ENCODE measurements at places on chromosomes 7 and 10. TPM values are rescaled to one million over a fixed set of nuclear protein-coding genes. Genes with fewer than 3 reads are reported as not detected.
A peak's percentile ranks its signal among the peaks of the same experiment; 100 is the strongest.

DNA sequence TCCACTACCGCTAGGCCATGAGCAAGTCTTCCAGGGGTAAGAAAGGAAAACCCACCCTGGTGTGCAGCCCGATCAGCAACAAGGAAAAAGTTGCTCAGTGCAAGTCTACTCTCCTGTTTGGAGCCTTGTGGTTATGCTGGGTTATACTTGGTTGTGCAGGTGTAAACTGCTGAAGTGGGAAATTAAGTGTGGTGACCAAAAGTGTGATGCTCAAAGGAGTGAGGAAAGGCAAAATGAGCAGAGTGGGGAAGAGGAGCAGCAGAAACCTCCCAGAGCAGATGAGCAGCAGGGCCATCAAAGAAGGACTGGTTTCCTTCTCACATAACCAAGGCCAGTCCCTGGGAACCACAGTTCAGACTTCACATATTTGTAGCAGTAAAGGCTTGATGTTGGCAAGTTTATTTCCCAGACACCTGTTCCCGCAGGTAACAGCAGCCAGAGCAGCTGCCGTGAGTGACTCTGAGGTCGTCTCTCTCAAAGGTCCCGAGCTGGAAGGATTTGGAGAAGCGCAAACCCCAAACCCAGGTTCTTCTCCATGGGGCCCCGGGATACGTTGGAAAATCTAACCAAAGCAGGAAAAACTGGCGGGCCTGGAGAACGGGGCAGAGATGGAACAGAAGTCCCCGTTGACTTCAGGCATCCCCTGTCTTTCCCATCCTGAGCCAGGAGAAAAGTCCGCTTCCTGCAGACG is 607 bp upstream of the SMO start:
- H3K36me3 ChIP-seq: no peaks in the 10 kb centered on the region
- DNase-seq: no peak
- H3K4me3 ChIP-seq: peak overlapping the region; percentile 98

DNA sequence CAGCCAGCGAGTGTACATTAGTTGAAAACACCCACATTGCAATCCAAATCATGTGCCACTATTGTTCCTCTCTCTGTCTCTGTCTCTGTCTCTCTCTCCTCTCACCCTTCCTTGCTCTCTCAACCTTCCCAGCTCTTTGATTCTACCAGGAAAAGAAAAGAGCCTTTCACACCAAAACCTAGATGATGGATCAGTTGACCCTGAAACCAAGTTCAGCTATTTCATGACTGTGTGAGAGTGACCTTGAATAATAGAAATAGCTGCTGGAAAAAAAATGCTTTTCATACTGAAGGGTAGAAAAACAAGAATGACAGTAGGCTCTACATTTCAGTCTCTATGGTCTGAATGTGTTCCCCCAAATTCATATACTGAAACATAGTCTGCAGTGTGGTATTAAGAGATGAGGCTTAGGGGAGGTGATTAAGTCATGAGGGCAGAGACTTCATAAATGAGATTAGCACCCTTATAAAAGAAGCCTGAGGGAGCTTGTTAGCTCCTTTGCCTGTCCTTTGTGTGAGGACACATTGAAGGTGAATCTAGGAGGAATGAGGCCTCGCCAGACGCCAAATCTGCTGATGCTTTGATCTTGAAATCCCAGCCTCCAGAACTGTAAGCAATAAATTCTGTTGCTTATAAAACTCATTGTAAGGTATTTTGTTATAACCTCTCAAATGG is 65.2 kb downstream of the LYZL1 start:
- no peaks in the 10 kb centered on the region for H3K4me1 ChIP-seq
- no peaks in the 10 kb centered on the region for H3K27me3 ChIP-seq

DNA sequence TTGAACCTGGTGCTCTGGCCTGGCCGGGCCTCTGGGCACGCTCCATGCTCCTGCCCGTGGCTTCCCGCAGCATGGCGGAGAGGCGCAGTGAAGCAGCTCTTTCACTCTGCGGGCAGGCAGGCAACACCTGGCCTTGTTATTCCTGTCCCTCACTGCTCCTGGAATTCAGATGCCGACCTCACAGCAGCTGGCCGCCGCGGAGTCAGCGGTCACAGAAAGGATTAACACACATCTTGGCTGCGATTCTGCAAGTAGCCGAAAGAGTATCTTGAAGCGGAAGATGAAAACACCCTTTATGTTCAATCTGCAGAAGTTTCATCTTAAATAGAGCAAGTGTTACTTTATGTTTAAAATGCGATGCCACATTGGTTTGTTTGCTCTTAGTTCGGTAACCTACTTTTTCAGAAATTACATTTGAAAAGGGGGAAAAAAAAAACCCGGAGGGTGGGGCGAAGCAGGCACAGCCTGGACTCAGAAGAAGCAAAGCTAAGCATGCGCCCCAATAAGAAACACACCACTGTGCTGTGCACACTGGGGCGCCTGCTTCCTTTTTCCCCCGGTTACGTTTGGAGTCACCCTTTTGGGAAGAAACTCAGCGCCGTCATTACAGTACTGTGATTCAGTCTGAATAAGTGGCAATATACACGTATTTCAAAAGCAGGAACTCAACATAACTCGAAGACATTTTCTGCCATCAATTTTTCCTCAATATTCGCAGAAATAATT is 42.3 kb downstream of the BRI3 start:
- peak; percentile 80 for DNase-seq
- H3K27ac ChIP-seq: peak overlapping the region; percentile 88
- peaks cover 16% of the 10 kb centered on the region for H3K4me1 ChIP-seq
- H3K27me3 ChIP-seq: no peaks in the 10 kb centered on the region
- H3K4me3 ChIP-seq: peak overlapping the region; percentile 40
- H3K36me3 ChIP-seq: no peaks in the 10 kb centered on the region

The NEUROG3 gene
- total RNA-seq: not detected

GRCh38 chr10:78458983-78459638 is 425.4 kb downstream of the RPS24 start:
- H3K4me3 ChIP-seq: no peak overlapping the region
- no peaks in the 10 kb centered on the region for H3K27me3 ChIP-seq
- no peaks in the 10 kb centered on the region for H3K36me3 ChIP-seq
- no peaks in the 10 kb centered on the region for H3K4me1 ChIP-seq
- no peak for DNase-seq

The TBX20 gene
- 0.69 TPM for total RNA-seq

- H3K27me3 ChIP-seq: no peaks in the 10 kb centered on the region
- H3K4me3 ChIP-seq: no peak overlapping the region
- H3K27ac ChIP-seq: peak overlapping the region; percentile 22
- H3K36me3 ChIP-seq: no peaks in the 10 kb centered on the region
- H3K4me1 ChIP-seq: peaks cover 48% of the 10 kb centered on the region
- no peak for DNase-seq
Observed at GRCh38 chr10:112728997-112729396, 221.1 kb upstream of the TCF7L2 start.

GRCh38 chr10:35025916-35026315 is 64.2 kb downstream of the CUL2 start:
- H3K4me3 ChIP-seq: no peak overlapping the region
- no peak for DNase-seq
- no peak overlapping the region for H3K27ac ChIP-seq
- H3K4me1 ChIP-seq: no peaks in the 10 kb centered on the region
- H3K27me3 ChIP-seq: no peaks in the 10 kb centered on the region

DNA sequence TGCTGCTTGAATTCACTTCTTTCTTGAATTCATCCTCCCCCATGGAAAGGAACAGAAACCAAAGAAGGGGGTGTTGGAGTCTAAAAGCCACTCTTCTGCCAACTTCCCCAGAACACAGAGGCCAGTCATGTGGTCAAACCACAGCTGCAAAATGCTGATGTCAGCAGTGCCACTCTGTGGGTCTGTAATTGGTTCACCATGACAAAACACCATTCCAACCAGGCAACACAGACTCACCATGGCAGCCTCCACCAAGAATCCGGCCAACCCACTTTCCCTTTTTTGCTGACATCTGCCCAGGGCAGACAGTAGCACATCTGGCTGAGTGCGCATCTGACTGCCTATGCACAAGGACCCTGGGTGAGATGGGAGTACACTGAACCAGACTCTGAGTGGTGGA is 16.8 kb downstream of the OSBPL3 start:
- DNase-seq: no peak
- peaks cover 22% of the 10 kb centered on the region for H3K4me1 ChIP-seq
- H3K4me3 ChIP-seq: no peak overlapping the region
- H3K27me3 ChIP-seq: no peaks in the 10 kb centered on the region
- H3K36me3 ChIP-seq: no peaks in the 10 kb centered on the region
- no peak overlapping the region for H3K27ac ChIP-seq

The MMP21 gene
- not detected for total RNA-seq

The NACAD gene
- 11.2 TPM for total RNA-seq

DNA sequence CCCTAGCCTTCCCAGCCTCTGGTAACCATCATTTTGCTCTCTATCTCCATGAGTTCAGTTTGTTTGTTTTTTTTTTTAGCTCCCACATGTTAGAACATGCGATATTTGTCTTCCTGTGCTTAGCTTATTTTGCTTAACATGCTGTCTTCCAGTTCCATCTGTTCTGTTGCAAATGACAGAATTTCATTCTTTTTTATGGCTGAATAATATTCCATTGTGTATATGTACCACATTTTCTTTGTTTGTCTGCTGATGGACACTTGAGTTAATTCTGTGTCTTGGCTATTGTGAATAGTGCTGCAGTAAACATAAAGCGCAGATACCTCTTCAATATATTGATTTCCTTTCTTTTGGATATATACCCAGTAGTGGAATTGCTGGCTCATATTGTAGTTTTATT is 21.0 kb downstream of the DLD start:
- DNase-seq: no peak
- peaks cover 9% of the 10 kb centered on the region for H3K36me3 ChIP-seq
- H3K4me1 ChIP-seq: no peaks in the 10 kb centered on the region
- no peaks in the 10 kb centered on the region for H3K27me3 ChIP-seq
- no peak overlapping the region for H3K4me3 ChIP-seq

The TSPAN15 gene
- total RNA-seq: 12.5 TPM

DNA sequence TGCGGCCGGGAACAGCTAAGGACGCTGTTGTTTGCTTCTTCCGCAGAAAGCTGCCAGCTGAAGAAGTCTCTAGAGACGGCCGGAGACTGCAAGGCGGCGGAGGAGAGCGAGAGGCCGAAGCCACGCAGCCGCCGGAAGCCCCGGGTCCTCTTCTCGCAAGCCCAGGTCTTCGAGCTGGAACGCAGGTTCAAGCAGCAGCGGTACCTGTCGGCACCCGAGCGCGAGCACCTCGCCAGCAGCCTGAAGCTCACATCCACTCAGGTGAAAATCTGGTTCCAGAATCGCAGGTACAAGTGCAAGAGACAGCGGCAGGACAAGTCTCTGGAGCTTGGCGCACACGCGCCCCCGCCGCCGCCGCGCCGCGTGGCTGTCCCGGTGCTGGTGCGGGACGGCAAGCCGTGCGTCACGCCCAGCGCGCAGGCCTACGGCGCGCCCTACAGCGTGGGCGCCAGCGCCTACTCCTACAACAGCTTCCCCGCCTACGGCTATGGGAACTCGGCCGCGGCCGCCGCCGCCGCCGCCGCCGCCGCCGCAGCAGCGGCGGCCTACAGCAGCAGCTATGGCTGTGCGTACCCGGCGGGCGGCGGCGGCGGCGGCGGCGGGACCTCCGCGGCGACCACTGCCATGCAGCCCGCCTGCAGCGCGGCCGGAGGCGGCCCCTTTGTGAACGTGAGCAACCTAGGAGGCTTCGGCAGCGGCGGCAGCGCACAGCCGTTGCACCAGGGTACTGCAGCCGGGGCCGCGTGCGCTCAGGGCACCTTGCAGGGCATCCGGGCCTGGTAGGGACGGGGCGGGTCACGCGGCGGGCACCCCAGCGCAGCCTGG is 2.4 kb downstream of the NKX2-3 start:
- H3K36me3 ChIP-seq: no peaks in the 10 kb centered on the region
- no peak overlapping the region for H3K27ac ChIP-seq
- peak overlapping the region; percentile 49 for H3K4me3 ChIP-seq
- DNase-seq: peak; percentile 60
- H3K27me3 ChIP-seq: peaks cover 100% of the 10 kb centered on the region
- H3K4me1 ChIP-seq: peaks cover 46% of the 10 kb centered on the region

- H3K36me3 ChIP-seq: no peaks in the 10 kb centered on the region
- no peaks in the 10 kb centered on the region for H3K27me3 ChIP-seq
- no peak for DNase-seq
- no peak overlapping the region for H3K4me3 ChIP-seq
- no peak overlapping the region for H3K27ac ChIP-seq
Observed at GRCh38 chr10:20254078-20254477, 437.8 kb downstream of the PLXDC2 start.

DNA sequence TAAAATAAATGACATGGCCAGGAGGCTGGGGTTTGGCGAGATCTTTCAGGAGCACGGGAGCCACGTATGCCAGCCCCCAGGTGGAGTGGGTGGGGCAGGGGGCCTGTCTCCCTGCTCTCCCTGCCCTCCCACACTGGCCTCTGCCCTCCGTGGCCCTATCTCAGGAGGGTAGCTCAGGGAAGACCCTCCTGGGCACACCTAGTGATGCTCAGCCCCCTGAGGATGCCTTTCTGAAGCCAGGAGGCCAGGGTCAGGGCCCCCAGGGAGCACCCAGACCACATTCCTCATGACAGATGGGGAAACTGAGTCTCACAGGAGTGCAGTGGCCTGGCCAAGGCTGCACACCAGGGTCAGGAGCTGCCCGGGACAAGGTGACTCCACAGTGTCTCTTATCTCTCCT is 223.4 kb downstream of the ELFN1 start:
- H3K4me3 ChIP-seq: no peak overlapping the region
- no peak for DNase-seq
- H3K27me3 ChIP-seq: no peaks in the 10 kb centered on the region
- H3K27ac ChIP-seq: no peak overlapping the region
- no peaks in the 10 kb centered on the region for H3K36me3 ChIP-seq
- no peaks in the 10 kb centered on the region for H3K4me1 ChIP-seq

DNA sequence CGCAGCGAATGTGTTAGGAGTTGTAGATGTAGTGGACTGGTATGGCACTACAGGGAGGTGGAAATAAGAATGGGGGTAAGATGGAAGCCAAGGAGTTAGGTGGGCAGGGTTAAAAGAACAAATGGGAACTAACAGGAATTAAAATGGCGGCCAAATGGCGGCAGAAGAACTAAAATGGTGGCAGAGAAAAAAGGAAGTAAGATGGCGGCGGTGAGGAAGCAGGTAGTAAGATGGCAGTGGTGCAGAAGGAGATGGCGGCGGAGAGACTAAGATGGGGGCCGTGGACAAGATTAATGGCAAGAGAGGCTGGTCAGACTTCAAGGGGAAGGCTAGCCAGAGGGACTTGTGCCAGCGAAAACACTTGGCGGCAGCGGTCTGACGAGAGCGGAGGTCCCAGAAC is 44.5 kb downstream of the ZNF138 start:
- H3K4me1 ChIP-seq: no peaks in the 10 kb centered on the region
- DNase-seq: no peak
- no peak overlapping the region for H3K4me3 ChIP-seq

- no peak overlapping the region for H3K4me3 ChIP-seq
- H3K27me3 ChIP-seq: no peaks in the 10 kb centered on the region
- no peaks in the 10 kb centered on the region for H3K36me3 ChIP-seq
Observed at GRCh38 chr10:31586723-31587638, 268.0 kb downstream of the ZEB1 start.

The INHBA gene
- 0.94 TPM for total RNA-seq
